NK-92 treated with Interleukin-12 subunit alpha and Interleukin-12 subunit beta, amount 100 ng/mL, for 24 hours (cell line): ENCODE measurements at places on chromosomes 13 and 19.

DNA sequence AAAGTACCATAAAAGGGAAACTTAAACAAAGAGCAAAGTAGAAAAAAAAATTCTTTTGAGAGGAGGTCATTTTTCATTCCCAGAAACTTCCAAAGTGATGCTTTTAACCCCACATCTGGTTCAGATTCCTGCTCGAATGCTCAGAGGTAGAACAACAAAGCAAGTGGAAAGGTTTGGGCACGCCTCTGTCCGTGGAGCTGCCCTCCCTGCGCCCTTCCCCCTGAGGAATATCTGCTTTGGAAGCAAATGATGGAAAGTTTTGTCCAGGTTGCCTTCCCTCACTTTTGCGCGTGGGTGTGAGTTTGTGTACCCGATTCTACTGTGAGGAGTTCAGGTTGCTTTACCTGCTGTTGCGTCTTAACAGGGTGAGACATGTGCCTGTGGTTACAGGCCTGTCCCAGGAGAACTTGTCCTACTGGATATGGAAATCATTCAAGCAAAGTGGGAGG is 110.2 kb downstream of the KLF5 start:
- no peak for DNase-seq

GRCh38 chr19:13887018-13887436 is 10.1 kb downstream of the NANOS3 start:
- no peak for DNase-seq

- DNase-seq: no peak
Observed at GRCh38 chr19:54294539-54294938, 13.6 kb upstream of the LILRB2 start.

DNA sequence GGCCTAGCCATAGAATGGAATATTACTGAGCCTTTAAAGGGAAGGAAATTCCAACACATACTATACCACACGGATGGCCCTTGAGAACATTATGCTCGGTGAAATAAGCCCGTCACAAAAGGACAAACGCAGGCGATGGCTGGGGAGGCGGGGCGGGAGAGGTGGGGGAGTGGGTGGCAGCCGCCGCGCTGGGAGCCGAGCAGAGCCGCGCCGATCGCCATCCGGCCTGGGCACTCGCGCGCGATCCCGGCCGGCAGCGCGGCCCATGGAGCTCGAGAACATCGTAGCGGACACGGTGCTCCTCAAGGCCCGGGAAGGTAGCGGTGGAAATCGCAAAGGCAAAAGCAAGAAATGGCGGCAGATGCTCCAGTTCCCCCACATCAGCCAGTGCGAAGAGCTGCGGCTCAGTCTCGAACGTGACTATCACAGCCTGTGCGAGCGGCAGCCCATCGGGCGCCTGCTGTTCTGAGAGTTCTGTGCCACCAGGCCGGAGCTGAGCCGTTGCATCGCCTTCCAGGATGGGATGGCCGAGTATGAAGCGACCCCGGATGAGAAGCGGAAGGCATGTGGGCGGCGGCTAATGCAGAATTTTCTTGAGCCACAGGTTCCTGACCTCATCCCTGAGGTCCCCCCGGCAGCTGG is 140.1 kb downstream of the ZDHHC20 start:
- DNase-seq: no peak

- no peak for DNase-seq
Observed at GRCh38 chr19:30446850-30447552, 74.8 kb downstream of the ZNF536 start.

GRCh38 chr13:51828730-51829567 is 16.0 kb downstream of the TMEM272 start:
- no peak for DNase-seq

DNA sequence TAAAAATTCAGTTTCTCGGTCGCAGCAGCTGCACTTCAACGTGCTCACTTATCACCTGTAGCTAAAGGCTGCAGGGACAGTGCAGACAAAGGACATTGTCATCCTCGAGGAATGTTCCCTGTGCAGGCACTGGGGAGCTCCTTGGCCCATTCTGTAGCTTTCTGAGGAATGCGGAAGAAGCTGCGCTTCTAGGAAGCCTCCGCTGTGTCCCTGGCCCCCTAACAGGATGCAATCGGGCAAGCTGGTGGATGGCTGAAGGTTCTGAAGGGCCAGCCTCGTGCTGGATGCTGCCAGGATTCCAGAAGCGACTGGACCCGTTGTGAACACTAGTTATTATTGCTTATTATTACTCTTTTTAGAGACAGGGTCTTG is 8.1 kb downstream of the ANO8 start:
- DNase-seq: no peak

GRCh38 chr19:19405971-19406877 is 749 bp downstream of the GATAD2A start:
- DNase-seq: peak; percentile 44

GRCh38 chr13:106100171-106100919 is 435.1 kb downstream of the EFNB2 start:
- DNase-seq: no peak

GRCh38 chr13:24459234-24459633 is 53.3 kb downstream of the PARP4 start:
- no peak for DNase-seq

DNA sequence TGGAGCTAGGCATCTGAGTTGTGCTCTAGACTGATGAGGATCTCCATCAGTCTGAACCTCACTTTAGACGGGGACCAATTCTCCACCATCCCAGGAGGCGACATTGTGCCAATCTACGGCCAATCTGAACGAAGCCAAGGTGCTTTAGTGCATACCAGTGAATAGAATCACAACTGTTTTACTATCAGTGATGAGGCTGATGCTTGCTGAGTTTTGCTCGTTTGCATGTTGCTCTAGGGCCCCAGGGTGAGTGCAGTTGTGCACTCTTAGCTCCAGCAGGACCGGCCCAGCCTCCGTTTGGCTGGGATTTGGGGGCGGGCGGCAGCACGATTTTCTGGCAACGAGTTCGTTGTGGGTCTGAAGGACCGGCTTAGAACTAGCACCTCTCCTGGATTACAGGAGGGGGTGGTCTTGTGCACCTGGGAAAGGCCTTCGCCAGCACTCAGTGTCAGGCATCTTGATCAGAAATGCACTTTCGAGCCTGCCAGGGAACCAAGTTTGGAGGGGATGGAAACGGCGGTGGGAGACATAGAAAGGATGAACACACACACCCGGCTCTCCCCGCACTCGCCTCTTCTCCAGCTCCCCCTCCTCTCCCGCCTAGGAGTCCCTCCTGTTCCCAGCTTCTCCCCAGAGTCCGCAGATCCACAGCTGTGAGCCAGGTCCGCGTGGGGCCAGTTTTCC is 4.4 kb downstream of the GSX1 start:
- DNase-seq: no peak

DNA sequence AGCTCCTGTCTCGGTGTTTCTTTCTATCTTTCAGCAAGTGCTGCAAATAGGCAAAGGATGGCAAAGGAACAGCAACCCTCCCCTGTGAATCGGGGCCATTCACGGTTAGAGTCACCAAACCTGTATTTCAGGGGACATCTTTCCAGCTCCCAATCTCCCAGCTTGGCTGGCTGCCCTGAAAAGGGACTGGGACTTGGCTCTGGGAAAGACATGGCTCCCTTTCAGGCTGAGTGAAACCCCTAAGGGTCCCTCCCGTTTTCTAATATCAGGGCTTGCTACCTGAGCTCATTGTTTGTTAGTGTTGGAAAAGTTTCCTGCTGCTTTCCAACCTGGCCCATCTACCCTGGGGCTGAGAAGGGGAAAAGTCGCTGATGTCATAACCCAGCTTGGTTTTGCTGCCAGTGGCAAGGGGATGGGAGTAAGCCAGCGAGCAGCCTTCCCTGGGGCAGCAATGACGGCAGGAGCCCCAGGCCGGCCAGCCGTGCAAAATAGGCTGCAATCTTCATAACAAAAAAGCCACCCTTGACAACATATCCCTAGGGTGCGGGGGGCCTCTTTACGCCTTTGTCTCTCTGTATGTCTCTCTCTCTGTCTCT is 29.9 kb downstream of the SERP2 start:
- DNase-seq: no peak

- DNase-seq: no peak
Observed at GRCh38 chr13:92963029-92963428, 263.6 kb upstream of the GPC6 start.

GRCh38 chr13:58893396-58893795 is 1261.9 kb downstream of the PCDH17 start:
- no peak for DNase-seq

DNA sequence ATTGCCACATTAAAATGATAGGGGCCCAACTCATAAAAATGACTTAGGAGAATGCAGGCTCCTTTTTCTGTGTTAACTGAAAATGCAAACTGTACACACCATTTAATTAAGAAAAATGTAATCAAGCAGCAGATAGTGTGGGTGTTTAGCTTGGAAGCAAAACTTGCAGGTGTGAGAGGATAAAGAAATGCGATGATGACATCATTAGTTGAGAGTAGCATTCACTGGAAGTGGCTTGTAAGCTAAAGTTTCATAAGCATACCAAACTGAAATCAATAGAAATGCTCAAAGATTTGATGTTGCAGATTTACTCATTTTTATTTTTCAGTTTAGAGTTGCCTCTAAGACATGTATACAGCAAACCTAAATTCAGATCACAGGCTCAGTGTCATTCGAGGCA is 86.6 kb downstream of the PRR20E start:
- DNase-seq: no peak

DNA sequence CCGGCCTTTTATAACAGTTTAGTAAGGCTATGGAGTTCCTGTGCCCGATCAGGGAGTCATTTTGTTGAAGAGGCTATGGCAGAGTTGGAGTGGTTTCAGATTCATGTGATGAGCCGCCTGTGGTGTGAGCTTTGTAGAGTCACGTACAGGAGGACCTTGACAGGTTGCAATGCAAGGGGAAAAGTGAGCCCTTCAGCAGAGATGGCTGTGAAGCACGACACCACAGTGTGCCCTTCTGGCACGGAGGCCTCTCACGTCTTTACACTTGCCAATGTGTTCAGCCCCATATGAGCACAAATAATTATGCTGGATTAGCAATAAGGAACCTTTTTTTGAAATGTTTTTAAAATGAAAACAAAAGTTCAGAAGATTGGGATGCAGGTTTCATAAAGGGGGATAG is 499.8 kb downstream of the LIG4 start:
- no peak for DNase-seq
